ENCODE measurements at places on chromosomes 11 and 22.

DNA sequence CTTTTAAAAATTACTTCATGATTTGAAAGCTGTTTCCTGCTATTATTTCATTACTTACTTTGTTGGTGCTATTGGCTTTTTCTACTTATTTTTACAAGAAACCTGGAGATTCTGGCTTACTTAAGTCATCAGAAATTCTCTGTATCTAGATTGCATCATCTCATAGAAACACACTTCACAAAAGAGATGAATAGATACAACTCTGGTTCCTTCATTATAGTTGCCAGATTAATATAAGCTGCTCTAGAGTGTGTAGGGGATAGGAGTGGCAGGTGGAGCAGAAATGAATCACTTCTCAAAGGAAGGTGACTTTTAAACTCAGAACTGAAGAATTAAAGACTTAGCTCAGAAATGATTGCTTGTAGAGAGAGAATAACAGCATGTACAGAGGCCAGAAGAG lies 20.0 kb downstream of the CYP2R1 start:
- DNase-seq = no peak

DNA sequence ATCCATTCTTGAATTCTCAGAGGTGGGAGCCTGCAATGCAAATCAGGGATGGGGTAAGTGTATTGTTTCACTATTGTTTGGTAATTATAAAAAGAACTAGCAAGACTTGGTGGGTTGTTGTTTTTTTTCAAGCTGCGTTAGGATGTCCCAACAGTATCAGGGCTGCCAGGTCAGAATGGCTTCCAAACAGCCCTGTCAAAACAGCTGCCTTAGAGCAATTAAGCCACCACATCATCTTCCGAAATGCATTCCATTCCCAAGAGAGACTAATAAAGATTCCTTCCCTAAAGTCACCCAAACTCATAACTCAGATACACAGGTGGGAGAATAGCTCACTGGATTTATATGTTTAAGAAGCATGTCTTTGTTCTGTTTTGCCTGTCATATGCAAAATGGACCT lies 23.5 kb downstream of the BBOX1 start:
- DNase-seq = no peak

DNA sequence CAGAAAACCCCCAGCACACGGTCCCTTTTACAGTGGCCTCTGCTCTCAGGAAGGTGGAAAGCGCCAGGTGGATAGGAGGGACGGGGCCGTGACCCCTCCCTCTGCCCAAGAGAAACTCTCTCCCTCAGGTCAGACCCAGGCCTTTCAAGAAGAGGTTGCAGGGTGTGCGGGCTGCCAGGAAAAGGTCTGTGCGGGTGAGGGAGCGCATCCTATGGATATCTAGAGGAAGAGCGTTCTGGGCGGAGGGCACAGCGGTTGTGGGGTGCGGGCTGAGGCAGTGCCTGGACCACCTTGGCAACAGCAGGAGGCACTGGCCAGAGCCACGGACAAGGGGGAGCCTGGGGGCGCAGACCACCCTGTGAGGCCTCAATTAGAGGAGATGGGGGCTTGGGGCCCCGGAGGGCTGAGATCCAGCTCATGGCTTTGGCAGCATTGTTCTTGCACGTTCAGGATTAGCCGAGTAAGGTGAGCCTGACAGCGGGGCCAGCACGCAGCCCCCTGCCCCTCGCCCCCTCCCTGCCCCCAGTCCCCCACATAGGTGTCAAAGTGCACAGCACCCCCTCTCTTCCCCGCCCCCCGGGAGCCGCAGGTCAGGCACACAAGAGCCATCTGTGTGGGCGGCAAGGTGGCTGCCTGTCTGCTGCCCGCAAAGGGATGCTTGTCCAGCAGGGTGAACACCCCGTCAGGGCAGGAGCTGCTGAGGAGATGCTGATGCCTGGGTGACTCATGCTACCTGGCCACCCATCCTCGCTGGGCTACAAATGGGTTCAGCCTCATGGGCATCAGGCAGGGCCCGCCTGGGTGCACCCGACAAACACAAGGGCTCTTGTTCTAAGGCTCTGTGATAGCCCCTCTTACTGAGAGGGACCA lies 92.8 kb upstream of the KCNQ1OT1 start:
- DNase-seq = no peak

GRCh38 chr11:1523779-1524178 lies 37.2 kb upstream of the MOB2 start:
- no peak for DNase-seq

DNA sequence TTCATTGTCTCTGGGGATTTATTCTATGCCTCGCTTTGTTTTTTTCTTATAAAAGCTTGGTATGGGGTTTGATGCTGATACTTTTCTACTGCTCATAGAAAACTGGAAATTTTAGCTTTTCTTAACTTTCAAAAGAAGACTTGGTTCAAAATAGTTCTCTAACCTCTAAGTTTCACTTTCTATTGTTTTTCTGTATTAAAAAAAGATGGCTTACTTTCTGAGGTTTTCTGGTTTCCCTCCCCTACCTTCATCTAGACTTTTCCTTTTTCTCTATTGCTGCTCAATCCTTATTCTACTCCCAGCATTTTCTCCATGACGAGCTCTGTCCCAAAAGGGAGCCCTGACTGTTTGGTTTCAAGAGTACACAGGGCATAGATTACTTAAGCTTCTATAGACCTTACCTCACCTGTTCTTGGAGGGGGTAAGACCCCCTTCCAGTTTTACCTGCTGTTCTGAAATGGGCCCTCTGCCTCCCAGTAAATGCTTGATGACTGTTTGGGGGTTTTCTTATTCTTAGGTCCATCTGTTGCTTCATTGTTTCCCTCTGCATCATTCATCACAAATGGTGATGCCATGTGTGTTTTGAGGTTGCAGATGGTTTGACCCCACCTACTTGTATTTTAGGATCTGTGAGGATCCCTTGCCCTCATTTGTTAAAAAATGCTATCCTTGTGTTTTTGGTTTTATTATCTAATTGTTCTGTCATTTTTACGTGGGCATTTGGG lies 29.5 kb downstream of the DNHD1 start:
- DNase-seq = no peak

DNA sequence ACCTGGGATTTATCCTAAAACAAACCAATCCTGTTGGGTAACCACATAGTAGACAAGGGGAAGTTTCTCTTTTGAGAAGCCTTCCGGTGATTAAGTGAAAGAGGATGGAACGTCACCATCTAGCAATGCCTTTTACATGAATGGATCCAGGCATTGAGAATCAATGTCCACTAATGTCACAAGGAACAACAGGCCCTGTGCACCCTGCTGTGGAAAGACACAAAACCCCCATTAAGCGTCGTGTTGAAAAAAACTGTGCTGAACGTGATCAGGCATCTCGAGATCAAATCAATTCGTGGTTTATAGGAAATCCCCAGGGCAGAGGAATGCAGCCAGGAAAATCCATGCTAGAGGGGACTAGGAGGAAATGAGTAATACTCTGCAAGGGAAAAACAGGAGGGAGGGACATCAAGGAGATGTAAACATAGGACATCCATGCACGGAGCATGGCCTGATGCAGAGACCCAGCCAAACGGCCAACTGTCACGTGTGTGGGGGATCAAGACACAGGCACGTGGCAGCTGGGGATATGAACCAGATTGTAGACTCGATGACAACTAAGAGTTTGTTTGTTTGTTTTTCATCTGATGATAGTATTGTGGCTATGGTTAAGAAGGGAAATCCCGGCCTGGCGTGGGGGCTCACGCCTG lies 38.6 kb upstream of the CARS1 start:
- no peak for DNase-seq

DNA sequence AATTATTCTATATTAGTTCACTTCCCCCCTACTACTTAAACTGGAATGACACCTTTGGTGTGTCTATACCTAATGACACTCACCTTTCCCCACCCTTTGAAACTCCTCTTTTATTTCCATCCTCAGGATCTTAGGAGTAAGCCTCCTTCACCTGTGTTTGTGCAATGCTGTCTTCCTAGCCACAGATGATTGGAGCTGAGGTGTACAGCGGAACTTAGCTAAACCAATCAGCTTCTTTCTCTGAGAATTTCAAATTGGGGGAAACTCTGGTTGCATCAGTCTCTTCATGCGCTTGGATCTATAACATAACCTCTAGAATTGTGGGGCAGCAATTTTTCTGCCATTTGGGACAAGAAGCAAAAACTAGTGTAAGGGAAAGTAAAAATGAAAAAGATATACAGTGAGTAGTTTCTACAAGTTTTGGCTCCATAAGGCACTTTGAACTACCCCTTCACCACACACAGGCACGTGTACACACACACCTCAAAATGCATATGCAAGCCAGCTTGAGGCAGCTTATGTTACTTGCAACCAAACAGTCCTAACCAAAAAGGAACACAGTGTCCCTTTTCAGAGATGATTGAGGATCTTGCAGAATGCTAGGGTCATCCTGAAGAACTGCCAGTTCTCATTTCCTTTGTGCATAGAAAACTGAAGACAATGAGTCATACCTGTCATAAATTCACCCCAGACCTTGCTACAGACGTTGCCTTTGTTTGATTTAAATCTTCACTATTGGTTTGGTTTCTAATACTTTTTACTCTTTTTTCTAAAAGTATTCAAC lies 36.0 kb upstream of the LDLRAD3 start:
- no peak for DNase-seq

DNA sequence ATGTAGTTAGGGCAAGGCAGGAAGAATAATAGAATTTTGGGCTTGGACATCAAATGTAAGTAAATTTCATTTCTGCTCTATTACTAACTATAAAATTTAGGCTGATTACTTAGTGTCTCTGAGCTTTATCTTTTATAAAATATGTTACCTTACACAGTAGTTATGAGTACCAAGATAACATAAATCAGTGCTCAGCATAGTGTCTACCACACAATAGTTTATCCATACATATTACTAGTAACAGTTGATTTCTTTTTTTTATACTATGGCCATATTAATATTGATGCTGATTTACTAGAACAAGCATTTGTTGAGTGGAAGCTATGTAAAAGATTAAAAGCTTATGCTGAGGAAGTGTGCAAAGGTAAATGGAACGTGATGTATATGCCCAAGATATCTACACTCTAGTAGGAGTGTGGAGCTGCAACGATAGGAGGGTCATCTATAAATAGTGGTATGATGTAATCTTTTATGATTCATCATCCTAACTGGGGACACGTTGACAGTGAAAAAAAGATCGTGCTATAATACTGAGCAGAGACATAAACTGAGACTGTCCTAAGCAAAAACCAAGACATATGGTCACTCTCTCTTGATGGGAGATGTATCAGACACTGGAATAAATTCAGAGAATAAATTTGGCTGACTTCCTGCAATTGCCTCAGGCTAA lies 8.7 kb upstream of the SLC5A12 start:
- DNase-seq = no peak

DNA sequence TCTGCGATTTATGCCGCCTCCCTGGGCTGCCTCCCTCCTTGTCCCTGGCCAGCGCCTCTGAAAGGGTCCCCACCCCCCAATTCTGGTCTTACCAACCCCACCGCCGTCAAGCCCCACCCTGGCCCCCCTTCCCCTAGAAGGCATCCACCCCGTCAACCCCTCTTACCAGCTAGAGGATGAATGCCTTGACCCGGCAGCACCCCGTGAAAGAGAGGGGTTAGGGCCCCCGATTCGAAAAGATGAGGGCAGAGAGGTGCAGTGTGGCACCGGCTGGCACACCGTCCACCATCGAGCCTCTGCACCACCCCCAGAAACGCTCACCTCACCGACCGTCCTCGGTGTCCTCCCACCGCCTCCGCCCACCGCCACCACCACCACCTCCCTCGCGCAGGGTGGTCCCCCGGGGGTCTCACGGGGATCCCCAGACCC lies 559 bp downstream of the ELFN2 start:
- DNase-seq = no peak

GRCh38 chr11:36195496-36196354 lies 93.5 kb downstream of the COMMD9 start:
- DNase-seq = no peak

DNA sequence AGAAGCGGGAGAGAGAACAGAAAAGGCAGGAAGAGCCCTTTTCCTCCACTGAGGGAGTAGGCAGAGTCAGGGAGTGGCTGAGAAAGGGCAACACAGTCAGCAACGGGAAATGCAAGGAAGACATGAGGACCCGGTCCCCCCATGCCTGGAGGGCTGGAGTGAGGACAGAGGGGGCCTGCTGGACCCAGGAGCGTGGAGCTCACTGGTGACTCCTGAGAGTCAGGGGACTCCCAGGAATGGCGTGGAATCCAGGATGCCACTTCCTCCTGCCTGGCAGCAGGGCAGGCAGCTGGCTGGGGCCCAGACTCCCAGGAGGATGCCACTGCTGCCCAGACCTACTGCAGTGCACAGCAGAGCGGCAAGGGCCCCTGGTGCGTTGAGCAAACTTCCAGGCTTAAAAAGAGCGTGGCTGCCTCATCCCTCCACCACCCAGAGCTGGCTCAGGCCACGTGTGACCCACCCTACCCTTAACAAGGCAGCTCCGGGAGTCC lies 11.3 kb downstream of the C11orf21 start:
- no peak for DNase-seq

DNA sequence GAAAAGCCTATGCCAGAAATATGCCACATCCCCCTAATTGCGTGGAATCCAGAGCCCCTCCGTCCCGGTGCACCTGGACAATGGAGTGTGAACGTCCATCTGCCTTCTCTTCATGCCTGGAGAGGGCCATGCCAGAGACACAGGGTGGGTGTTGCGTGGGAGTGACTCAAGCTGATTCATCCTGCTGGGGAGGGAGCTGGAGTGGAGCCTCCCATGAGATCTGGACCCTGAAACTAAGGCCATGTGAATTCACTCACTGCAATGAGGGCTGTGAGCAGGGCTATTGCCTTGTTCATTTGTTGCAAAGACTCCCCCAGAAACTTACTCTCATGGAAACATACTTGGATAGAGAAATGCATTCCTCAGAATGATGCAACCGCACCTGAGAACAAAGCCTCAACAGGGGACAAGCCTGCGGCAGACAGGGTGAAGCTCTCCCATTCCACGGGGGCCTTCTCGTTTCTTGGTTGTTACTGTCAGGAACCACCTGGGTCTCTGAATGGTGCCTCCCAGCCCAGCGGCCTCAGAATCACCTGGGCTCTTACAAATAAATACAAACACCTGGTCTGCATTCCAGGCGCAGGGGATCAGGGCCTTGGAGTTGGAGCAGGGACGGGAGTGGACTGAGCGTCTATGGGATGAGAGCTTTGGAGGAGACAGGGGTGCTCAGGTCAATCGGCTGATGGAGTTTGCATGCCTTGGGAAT lies 1031.2 kb downstream of the BRD1 start:
- DNase-seq = no peak

- no peak for DNase-seq
These were observed 19.5 kb upstream of the WNT7B start for GRCh38 chr22:45996241-45997076.

GRCh38 chr11:73566422-73566821 lies 31.5 kb downstream of the FAM168A start:
- no peak for DNase-seq

Measured in stimulated activated CD8-positive, alpha-beta memory T cell treated with anti-CD3 and anti-CD28 coated beads, Interleukin-4, amount 100 ng/mL, for 1 hour (primary cell).